Inflammatory macrophage (primary cell): ENCODE measurements at places on chromosomes 5 and 9.

DNA sequence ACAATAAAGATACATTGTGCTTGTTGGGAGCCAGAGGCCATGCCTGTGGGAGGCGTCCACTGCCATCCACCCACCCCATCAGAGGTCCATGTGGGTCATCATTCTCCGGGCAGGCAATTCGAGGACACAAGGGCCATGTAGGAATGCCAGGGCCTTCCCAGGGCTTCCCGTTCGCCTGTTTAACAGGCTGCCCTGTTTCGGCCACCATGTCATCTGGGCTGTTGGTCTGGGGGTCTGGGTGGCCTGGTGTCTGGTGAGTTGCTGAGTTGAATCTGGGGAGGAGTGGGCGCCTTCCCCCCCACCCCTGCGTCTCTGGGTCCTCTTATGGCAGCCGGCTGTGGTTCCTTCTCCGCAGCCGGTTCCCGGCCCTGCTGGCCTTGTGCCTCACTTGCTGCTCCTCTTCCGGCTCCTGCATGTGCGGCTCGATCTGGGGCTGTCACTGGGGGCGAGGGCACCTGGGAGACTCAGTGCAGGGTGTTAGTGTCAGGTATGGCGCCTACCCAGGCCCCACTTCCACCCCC is 117.4 kb downstream of the WNK2 start:
- no peak for DNase-seq

- no peak for DNase-seq
Measured at GRCh38 chr5:1725641-1726468, 73.8 kb downstream of the MRPL36 start.

- no peak for DNase-seq
Measured at GRCh38 chr9:77534376-77535057, 113.6 kb downstream of the GNA14 start.

DNA sequence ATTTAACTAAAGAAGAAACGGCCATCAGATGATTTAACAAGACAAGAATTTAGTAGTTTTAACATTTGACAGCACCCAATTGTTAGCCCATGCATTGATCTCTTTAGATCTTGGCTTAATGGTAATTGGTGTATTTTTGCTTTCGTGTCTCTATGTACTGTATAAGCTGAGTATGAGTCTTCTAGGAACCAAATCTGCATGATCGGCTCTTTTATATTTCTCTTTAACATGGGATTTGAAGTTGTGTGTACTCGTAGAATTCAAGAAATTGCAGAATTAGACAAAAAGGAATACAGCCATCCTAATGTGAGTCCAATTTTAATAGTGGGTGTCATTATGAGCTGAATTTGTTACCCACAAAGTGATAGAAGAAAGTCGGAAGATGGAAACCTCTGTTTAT is 438.9 kb upstream of the WWC1 start:
- no peak for DNase-seq

DNA sequence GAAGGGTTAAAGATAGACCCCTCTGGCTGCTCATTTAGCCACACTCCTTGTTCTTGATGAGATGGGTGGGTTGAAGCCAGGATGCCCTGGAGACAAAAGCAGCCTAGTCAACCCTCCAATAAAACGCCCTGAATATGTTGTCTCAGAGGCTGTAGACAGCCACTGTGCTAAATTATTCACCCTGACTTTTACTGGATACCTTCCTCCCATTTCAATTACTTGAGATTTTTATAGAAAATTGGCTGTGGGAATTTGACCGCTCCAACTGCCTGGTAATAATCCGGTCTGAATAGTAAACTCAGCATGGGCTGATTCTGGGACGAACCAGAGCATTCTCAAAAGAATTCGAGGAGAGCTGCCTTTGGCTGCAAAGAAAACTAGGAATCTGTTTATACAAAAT is 104.2 kb downstream of the SNX18 start:
- no peak for DNase-seq

DNA sequence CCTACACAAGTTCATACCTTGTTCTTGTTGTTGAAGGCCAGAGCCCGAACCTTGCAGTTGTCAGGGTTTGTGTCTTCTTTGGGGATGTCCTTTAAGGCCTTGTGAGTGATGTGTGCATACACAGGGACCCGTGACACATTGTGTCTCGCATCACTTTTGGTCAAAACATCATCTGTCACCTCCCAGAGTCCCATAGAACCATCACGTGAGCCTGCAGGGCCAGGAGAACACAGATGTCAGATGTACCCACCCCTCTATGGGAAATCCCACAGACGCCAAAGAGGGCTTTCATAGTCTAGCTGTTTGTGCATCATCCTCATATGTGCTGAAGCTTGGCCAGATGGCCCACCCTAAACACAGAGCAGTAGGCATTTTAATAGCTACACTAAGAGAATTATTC is 28.2 kb downstream of the DCAF12 start:
- no peak for DNase-seq

- no peak for DNase-seq
Measured at GRCh38 chr9:81999806-82000205, 11.2 kb downstream of the SPATA31D1 start.

GRCh38 chr5:135609981-135610380 is 31.2 kb upstream of the CXCL14 start:
- DNase-seq = no peak

- no peak for DNase-seq
Measured at GRCh38 chr5:57002959-57003485, 51.1 kb upstream of the MIER3 start.

DNA sequence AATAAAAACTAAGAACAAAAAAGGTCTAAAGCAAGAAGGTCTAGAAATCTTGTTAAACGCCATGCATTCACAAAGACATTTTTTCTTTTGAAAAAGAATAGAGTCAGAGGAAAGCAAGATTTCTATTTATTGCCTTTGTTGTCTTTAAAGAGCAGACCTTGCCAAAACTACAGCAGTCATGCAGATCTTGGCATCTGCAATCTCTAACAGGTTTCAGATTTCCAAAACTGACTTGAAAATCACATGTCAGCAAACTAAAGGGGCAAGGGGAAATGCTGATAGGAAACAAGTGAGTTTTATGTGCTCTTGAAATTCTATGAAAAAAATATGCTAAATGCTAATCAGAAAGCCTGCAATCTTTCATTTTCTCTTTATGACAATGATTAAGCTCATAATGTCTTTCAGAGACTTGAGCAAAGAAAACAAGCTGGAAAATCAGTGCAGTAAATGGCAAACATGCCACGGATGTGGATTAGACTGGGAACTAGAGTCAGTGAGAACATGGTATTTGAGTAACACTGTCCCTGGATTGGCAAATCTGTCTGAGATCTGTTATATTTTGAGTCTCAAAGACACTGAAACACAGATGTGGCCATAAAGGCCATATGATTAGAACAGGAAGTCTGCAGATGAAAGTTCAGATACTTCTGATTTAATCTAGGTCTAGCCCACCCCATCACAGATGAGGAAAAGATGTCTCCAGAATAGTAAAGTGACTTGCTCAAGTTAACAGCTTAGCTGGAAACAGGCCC is 361.4 kb upstream of the RPS23 start:
- DNase-seq = peak; percentile 20

- no peak for DNase-seq
Measured at GRCh38 chr9:22157276-22157675, 148.2 kb upstream of the CDKN2B start.

- DNase-seq = no peak
Measured at GRCh38 chr5:103473725-103474124, 88.9 kb downstream of the NUDT12 start.

DNA sequence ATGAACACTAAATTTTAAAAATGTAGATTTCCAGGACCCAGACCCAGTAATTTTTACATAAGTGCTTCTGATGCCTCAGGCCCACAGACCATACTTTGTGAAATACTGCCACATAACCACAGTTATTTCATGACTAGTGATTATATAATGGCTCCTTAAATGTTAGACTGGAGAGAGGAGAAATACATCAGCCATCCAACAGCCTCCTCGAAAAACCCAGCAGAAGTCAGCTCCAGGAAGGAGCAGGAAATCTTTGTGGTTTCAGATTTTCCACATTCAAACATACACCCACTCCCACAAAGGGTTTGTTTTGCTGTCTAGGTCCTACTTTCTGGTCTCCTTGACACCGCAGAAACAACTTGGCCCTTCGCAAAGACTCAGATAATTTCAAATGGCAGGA is 455.2 kb downstream of the DTWD2 start:
- no peak for DNase-seq

DNA sequence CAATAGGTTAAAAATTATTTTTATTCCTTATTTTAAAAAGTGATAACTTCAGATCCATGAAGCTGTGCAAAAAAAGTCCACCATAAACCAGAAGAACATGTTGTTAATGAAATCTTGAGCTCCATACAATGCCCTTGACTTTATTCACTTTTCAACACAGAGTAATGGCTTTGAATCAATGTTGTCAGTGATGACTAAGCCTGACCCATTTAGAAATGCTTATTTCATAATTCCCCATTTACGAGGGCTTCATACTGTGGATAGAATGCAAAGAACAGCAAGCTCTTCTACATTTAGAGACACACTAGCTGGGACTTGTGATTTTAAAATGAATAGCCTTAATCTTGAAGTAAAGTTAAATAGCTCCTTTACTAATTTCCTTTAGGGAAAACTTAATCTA is 25.7 kb upstream of the IL9 start:
- no peak for DNase-seq

DNA sequence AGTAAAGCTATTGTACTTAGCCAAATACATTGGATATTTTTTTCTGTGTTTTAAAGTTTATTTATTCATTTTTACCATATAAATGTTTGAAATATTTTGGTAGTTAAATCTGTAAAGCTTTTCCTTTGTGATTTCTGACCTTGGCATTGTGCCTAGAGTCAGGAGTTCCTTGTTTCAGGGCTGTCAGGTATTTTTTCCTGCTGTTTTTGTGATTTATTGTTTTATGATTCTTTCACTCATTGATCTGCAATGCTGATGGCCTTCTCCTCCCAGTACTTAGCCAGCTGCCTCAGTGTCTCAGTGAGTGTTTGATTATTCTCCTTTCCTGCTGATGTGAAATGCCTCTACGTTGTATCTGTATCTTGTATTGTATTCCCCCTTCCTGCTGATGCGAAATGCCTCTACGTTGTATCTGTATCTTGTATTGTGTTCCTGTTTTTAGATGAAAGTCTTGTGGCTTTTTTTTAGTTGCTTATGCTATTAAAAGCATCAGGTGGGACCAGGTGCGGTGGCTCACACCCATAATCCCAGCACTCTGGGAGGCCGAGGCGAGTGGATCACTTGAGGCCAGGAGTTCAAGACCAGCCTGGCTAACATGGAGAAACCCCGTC is 61.0 kb downstream of the EHMT1 start:
- no peak for DNase-seq

GRCh38 chr5:42894057-42894456 is 82.4 kb upstream of the SELENOP start:
- no peak for DNase-seq

DNA sequence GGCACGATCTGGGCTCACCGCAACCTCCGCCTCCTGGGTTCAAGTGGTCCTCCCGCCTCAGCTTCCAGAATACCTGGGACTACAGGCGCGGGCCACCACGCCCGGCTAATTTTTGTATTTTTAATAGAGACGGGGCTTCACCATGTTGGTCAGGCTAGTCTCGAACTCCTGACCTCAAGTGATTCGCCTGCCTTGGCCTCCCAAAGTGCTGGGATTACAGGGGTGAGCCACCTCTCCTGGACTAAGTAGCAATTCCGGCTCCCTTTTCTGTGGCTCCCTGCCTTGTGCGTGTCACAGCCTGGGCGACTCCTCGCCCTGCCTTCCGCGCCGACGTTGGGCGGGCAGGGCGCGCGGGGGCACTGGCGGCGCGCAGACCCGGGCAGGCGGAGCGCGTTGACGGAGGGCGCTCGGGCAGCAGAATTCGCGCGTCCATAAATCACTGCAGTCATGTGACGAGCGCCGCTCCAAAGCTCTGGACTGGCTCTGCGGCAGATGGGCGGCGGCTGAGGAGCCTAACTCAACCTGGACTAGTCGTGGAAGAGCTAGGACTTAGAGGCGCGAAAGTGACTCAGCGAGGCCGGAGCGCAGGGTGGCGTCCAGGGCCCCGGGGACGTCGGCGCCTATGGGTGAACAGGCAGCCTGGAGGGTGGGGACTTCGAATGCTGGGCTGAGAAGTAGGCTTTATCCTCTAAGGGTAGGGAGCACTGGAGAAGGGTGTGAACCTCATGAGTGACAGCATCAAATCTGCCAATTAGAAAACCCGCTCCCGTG is 1.4 kb upstream of the CIZ1 start:
- DNase-seq = peak; percentile 90

DNA sequence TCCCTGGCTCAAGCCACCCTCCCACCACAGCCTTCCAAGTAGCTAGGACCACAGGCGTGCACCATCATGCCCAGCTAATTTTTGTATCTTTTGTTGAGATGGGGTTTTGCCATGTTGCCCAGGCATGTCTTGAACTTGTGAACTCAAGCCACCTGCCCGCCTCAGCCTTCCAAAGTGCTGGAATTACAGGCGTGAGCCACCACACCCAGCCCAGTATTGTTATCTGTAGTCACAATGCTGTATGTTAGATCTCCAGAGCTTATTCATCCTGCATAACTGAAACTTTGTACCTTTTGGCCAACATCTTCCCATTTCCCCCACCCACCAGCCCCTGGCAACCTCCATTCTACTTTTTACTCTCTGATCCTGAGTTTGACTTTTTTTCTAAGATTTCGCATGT is 37.5 kb downstream of the CREBRF start:
- DNase-seq = no peak
